Frontal cortex (tissue), 4 donors: ENCODE measurements at places on chromosomes 3 and 15.

- DNase-seq, result no peak
Observed at GRCh38 chr3:132199451-132199850, 117.8 kb upstream of the ACP3 start.

DNA sequence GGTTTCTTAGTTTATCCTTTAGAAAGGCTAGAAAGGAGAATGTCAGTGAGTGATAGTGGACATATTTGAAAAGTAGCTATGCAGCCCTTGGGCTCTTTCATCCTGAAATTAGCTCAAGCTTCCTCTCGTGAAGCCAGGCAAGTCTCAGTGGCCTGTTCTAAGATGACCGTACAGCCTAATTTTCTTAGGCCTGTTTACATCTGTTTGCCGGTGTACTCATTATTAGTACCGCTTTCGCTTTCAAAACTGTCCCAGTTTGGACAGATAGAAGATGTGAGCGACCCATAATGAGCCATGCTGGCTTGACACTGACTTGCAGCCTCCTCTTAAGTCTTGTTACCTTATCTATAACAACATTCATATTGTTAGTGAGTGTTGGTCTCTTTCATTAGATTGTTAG, 5.7 kb upstream of the ARL14 start:
- DNase-seq, result no peak

GRCh38 chr15:48794697-48795134, 16.2 kb downstream of the CEP152 start:
- no peak for DNase-seq

DNA sequence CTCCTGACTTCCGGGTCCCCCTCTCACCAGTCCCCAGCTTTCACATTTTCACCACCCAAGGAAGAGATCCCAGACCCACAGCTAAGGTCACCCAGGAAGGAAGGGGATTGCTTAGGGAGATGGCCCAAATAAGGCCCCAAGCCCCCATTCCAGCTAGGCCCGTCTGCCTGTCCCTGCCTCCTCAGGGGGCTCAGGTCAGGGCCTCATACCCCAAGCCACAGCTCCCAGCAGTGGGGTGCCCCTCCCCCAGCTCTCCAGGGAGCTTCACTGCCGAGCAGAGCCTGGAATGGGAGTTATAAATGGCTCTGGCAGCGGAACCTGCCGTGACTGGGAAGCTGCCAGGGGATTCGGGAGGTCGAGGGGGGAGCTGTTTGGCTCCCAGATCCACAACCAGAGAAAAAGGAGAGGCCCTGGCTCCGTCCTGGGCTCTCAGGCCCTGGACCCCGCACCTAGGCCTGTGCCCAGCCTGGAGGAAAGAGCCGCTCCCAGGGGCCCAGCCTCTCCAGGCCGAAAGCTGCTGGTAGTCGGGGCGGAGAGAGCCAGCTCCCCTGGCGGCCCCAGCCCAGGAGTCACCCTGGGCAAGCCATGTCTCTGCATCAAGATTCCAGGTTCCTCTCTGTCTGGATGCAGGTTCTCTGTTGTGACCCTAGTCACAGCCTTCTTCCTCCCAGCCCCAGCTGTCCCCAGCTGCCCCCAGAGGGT, 550 bp downstream of the CCDC9B start:
- DNase-seq, result no peak

DNA sequence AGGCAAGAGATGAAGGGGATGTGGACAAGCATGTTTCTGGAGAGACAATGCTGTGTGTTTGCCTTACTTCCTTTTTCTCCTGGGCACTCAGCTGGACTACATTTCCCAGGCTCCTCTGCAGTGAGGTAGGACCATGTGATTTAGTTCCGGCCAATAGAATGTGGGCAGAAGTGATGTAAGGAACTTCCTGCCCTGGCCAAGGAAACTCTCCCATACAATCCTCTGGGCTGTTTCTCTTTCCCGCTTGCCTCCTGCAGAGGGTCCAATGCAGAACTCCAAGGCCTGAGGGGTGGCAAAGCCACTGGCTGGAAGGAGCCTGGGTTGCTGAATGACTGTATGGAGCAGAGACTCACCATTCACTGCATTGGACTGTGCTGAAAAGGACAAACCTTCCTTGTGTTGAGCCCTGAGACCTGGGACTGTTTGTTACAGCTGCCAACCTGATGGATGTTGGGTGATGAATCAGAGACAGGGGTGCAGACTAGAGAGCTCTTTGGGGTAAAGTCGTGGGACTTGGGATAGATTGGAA, 82.7 kb upstream of the SLC6A6 start:
- DNase-seq, result no peak

- no peak for DNase-seq
Observed at GRCh38 chr3:4044619-4045018, 245.4 kb downstream of the LRRN1 start.

GRCh38 chr15:72358650-72359171, 17.1 kb downstream of the HEXA start:
- no peak for DNase-seq

- DNase-seq, result no peak
Observed at GRCh38 chr15:73371812-73372211, 3.1 kb upstream of the HCN4 start.

DNA sequence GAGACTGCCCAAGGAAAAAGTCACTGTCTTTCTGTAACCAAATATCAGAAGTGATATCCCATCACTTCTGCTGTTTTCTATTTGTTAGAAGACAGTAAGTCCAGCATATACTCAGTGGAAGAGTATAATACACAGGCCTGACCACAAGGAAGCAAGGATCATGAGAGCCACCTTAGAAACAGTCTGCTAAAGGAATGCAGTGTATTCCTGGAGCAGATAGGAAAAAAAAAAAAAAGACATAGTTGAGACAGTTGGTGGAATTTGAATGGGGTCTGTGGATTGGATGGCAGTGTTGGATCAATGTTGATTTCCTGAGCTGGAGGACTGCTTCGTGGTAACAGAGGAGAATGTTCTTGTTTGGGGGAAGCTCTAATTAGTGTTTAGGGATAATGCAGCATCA, 26.5 kb upstream of the FBXL2 start:
- DNase-seq, result no peak
